GM12878 (cell line): ENCODE measurements at places on chromosomes 3 and 15. TPM values are rescaled to one million over a fixed set of nuclear protein-coding genes. Genes with fewer than 3 reads are reported as not detected.

- peak; percentile 53 for DNase-seq
These were observed 88.8 kb upstream of the TSEN2 start for GRCh38 chr3:12395349-12396012.

DNA sequence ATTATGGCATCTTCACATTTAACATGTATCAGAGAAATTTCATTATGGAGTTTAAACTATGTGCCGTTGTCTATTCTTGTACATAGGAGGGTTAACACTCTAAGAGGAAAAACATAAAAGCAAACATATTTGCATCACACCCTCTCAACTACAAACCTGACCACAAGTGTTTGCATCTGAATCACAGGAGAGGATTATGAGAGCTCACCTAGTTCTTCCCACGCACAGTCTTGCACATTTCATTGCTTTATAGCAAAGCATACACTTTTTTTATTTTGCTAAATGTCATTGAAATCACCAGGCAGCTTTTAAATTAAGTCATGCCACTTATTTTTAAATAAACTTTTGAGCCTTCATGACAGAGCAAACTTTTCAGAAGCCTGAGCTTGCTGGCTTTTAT is 12.5 kb downstream of the TRAT1 start:
- DNase-seq, result no peak

DNA sequence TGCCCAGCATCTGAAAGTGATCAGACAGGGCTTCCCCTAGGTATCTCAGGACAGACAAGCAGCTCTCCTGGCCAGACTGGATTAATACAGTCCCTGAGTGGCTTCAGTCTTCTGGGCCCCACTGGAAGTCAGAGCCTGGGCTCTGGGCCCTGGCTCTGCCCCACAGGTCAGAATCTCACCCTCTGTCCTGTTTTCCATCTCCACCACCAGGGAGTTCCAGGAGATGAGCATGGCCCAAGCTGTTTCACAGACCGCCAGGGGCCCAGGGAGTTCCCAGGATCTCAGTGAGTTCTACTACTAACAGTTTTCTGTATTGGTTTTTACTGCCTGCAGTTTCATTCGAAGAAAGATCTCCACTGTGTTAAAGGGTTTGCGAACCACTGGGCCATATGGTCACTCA is 131.5 kb downstream of the MEX3B start:
- DNase-seq, result no peak

GRCh38 chr3:160478338-160478737 is 28.8 kb upstream of the TRIM59 start:
- DNase-seq, result no peak

Gene CGNL1
- polyA plus RNA-seq, result 0.01 and 0.04 TPM in 2 replicates

Gene TM6SF1
- 0.76 and 1.2 TPM in 2 replicates for polyA plus RNA-seq

Gene AHSG
- not detected in 2 replicates for polyA plus RNA-seq

Gene DISP2
- not detected in 2 replicates for polyA plus RNA-seq
